Epithelial cell of prostate (primary cell): ENCODE measurements at places on chromosomes 2 and 18.
A peak's percentile ranks its signal among the peaks of the same experiment; 100 is the strongest.

- no peak for DNase-seq
Measured at GRCh38 chr2:69449906-69450305, 12.7 kb upstream of the NFU1 start.

GRCh38 chr2:199455545-199456382 is 2.0 kb downstream of the SATB2 start:
- DNase-seq, result no peak

GRCh38 chr2:151051574-151052220 is 210.0 kb downstream of the RBM43 start:
- DNase-seq, result no peak

- DNase-seq, result no peak
Measured at GRCh38 chr18:46224181-46224775, 120.1 kb downstream of the HAUS1 start.

GRCh38 chr2:139518321-139518720 is 738.1 kb upstream of the NXPH2 start:
- no peak for DNase-seq

DNA sequence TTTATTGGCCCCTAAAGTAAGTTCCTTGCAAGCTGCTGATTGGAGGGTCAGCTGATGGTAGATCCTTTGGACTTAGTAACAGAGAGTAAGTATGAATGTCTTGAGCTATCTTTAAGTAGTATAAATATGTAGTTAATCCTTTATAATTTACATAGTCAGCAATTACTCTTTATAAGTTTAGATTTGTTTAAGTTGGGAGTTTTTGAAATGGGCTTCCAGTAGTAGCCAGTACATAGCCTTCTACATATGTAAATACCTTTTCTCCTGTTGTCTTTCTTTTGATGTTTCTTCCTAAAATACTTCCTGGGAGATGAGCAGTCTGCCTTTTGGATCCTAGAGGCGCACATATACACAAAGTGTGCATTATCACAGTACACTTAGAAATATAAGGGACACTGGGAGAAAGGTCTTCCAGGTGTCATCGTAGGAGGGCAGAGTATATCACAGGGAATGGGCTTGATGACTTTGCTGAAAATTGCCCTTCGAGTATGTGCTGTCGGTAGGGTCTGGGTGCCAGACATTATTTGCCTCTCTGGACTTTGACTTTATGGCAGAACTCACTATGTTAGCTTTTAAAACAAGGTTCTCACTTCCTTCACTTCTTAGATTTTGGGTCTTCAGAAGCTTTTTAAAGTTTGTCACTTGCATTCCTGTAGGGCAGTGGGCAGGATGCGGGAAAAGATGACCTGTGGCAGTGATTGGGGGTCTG is 21.6 kb downstream of the TTLL4 start:
- DNase-seq, result no peak

DNA sequence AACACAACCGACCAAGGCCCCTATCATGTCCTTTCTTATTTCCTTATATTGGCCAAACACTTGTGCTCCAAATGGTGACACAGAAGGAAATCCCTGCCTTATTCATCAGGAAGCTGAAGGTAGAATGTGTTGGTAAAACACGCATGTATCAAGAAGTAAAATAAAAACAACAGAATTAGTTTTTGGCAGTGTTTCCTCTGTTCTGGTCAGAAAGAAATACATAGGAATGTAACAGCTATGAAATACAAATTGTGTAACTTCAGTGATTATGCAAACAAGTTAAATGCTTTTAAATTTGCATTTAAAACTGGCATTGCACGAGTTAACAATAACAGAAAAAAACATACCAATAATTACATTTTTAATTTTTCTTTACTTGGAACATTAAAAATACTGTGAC is 19.3 kb downstream of the ST6GAL2 start:
- no peak for DNase-seq

DNA sequence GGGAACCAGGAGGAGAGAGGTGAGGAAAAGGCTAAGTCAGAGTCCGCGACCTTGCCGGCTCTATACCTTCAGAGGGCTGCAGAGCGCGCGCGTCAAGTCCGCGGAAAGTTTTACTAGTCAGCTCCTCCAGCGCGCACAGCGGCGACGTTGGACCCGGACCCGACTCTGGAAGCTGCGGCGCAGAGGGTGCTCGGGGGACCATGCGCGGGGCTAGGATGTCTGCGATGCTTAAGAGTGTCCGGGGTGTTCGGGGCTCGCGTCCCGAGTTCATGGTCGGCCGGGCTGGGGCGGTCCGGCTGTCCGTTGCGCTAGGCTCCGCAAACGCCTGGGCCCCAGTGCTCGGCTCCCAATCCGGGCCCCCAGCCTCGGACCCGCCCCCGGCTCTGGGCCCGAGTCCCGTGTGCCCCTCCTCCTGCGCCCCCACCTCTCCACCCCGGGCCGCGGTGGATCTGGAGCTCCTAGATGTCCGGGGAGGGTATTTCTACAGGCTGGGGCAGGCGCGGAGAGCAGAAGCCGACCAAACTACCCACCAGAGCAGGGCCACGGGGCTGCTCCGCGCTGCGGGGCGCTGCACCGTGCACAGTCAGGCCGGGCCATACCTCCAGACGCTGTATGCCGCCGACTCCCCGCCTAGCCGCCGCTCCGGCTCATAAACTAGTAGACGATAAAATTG is at the start of gene LBX2:
Gene LBX2, minus strand, starts transcription at position 337 of the 673 bp plus-strand sequence. Its CDS starts 66 bp downstream, at position 271.
- no peak for DNase-seq

- DNase-seq, result no peak
Measured at GRCh38 chr2:3703757-3704355, 481 bp downstream of the DCDC2C start.

DNA sequence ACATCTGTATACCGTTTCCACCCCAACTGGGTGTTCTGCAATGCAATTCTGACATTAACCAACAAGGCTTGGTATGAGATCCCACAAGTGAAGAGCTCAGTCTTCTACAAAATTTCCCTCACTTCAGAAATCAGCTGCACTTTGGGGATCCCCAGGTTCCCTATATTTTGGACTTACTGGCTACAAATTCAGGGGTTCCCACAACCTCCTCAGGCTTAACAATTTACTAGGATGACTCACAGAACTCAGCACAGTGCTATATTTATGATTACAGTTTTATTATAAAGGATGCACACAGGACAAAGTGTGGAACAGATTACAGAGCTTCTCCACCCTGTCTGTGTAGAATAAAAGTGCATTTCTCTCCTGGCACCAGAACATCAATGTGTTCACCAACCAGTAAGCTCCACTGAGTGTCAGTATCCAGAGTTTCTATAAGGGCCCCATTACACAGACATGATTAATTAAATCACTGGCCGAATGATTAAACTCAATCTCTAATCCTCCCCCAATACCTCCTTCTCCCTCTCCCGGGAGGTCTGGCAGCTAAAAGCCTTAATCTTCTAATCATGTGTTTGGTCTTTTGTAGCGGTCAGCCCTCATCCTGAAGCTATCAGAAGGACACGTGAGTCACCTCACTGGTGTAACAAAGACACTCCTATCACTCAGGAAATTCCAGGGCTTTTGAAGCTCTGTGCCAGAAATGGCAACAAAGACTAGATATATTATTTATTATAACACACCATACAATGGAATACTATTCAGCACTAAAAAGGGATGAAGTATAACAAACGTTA is 84.6 kb downstream of the SLC66A3 start:
- DNase-seq, result no peak

DNA sequence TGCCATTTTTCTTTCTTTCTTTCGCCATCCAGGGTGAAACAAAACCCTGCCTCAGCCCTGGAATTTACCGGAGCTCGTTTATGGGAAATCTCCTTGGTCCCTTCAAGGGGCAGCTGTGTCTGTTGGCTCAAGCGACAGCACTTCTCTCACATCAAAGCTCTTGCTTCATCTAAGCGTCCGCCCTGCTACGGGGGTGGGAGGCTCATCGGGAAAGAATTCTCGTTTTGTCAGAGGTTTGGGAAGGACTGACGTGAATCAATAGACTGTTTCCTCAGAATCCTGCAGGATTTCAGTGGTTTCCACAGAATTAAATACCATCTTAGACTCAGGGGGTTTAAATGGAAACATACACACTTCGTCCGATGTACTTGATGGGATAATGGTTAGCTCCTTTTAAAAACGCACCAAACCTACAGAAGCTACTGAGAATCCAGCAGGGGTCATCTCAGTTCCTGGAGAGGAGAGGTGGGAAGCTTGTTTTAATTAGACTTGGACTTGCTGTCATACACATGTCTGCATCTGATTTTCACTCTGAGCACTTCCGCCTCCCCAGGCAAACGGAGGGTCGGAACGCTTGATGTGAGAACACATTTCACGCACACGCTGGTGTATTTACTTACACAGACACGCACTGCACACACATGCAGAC is 91.6 kb downstream of the ASB1 start:
- no peak for DNase-seq

GRCh38 chr2:206764673-206765241 is 371 bp downstream of the MDH1B start:
- DNase-seq, result no peak

DNA sequence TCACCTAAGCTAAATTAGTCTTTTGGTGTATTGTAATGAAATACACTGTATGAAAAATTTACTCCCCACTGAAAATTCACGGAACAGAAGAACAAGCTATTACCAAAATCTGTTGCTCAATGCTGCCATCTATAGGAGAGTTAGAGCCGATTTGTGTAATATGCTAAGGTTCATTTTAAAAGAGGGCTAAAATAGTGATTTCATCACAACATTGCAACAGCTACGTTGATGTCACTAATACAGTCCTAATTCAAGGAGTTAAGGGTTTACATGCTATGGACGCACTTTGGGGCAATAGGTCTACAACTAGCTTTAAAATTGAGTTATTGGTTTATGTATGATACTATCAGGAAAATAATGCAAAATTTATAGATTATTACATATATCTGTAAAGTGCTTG is 3.0 kb upstream of the IRS1 start:
- no peak for DNase-seq

DNA sequence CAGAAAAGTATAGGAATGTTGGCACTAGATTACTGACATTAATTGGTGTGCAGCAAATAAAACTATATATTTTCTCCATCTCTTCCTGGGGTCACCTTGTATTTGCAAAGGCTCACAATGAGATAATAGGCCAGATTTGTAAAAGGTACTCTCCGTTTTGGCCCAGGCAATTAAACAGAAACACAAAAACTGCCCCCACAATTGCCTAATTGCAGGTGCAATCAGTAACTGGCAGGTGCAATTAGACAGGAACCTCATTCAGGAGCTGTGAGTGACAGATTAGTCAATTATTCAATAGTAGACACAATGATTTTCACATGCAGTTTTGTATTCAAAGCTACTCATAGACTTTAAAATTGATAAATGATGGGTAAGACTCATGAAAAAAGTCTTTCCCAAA is 451.4 kb upstream of the ID2 start:
- DNase-seq, result no peak

DNA sequence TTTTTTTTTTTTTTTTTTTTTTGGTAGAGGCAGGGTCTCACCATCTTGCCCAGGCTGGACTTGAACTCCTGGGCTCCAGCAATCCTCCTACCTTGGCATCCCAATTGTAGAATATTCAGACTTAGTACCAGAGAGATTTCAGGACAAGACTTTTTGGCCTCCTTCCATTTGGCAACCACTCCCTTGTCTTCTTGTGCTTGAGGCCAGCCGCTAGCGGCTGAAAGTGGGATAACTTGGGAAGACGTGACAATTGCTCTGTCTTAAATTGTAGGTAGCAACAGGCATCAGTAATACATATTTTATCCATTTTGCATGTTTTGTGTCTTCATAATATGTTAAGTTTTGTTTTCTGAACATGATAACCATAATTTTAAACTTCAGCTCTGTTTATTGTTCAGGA is 53.3 kb upstream of the TTN start:
- no peak for DNase-seq

GRCh38 chr2:103991591-103991990 is 862.3 kb upstream of the POU3F3 start:
- DNase-seq, result no peak

- no peak for DNase-seq
Measured at GRCh38 chr2:218880859-218881594, 375 bp downstream of the WNT10A start.

- DNase-seq, result no peak
Measured at GRCh38 chr18:49486134-49486533, 900 bp downstream of the C18orf32 start.

- DNase-seq, result no peak
Measured at GRCh38 chr18:78672862-78673446, 306.7 kb upstream of the SALL3 start.

GRCh38 chr18:35060122-35060815 is 19.1 kb downstream of the MAPRE2 start:
- no peak for DNase-seq

GRCh38 chr2:41927581-41928264 is 120.1 kb upstream of the PKDCC start:
- no peak for DNase-seq

- DNase-seq, result no peak
Measured at GRCh38 chr2:101153077-101153707, 2.0 kb upstream of the TBC1D8 start.

- peak; percentile 10 for DNase-seq
Measured at GRCh38 chr18:74249181-74249968, 42.4 kb downstream of the CYB5A start.

DNA sequence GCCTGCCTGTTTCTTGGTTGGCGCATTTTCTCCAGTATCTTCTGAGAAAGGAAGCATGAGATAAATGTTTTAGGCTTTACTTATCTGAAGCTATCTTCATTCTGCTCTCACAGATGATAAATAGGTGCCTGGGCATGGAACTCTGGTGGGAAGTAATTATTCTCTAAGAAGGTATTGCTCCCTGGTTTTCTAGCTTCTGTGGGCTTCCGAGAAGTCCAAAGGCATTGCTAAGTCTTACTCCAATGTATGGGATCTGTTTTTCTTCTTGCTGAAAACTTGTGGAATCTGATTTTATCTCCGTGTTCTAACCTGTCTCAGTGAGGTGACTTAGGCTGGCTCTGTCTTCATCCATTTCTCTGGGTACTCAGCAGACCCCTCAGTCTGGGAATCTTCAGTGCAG is 224.4 kb upstream of the HS6ST1 start:
- no peak for DNase-seq

GRCh38 chr18:24456549-24456948 is 3.9 kb upstream of the HRH4 start:
- DNase-seq, result no peak

DNA sequence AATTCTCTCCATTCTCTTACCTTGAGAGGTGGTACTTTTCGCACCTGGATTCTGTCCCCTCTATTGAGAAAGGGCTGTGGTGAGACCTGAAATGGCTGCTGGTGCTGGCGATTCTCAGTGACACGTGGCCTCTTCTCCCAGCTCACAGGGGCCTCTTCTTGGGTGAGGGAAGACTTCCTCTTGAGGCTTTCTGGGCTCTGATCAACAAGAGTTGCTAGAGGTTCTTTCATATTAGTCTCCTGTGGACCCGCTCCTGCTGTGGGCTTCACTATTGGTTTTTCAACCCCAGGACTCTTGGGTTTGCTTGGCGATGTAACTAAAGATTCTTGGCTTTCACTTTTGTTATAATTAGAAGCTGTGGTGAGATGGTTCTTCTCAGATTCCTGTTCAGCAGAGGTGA is 76.3 kb upstream of the DTNB start:
- no peak for DNase-seq

- DNase-seq, result no peak
Measured at GRCh38 chr2:144479138-144479537, 40.8 kb downstream of the ZEB2 start.

GRCh38 chr2:110198016-110198415 is 6.8 kb downstream of the NPHP1 start:
- no peak for DNase-seq
